ENCODE measurements at places on chromosomes 7 and 10.

DNA sequence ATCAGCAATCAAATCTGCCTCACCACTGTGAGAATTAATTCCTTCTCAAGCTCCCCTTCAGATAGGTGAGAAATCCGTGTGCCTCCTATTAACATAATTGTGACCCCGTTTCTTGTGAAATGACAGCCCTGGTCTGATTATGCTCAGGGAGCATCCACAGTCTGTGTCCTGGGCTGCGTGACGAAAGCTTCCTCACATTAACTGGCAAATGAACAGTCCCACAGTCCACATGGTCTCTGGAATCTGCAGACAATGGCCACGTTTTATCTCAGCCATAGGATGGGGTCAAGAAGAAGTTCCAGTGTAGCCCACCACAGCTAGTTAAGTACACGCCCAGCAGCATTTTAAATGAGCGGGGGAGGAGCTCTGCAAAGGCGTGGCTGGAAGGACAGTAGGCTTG, 229.2 kb downstream of the RPS24 start:
- no peak for DNase-seq

GRCh38 chr10:69362471-69362954, 54.2 kb downstream of the TACR2 start:
- DNase-seq: peak; percentile 50

DNA sequence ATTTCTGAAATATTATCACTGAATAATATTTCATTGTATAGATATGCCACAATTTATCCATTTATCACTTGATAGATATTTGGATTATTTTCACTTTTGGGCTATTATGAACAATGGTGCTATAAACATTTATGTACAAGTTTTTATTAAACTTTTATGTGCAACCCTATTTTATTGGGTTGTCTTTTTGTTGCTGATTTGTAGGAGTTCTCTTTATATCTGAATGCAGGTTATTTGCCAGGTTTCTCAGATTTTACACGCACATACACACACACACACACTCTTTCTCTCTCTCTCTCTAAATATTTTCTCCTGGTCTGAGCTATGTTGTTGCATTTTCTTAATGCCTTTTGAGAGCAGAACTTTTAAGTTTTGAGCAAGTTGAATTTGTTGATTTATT, 36.2 kb downstream of the ADK start:
- no peak for DNase-seq

DNA sequence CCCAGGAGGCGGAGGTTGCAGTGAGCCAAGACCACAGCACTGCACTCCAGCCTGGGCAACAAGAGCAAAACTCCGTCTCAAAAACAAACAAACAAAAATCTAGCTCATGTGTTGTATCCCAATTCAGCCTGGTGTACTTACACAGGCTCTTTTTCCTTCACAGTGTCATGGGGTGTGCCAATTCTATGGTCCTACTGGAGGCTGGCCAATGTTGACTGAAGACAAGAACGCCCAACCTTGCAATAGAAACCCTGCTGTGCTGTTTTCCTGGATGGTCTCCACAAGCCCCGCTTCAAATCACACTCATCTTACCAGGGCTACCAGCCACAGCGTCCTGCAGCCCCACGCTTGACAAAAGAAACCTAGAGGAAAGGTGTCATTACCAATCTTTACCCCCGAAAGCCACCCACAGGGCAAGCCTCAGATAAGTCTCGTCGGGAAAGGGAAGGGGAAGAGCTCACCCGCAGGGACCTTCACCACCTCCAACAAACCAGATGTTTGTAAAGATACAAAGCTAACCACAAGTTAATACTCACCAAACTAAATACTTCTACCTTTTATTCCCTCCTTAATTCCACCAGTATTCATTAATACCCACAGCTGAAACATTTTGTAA, 64.8 kb downstream of the TNS3 start:
- DNase-seq: peak; percentile 68

GRCh38 chr7:123675181-123675473, 19.5 kb downstream of the LMOD2 start:
- DNase-seq: no peak

- DNase-seq: no peak
These were observed 25.8 kb upstream of the ZRANB1 start for GRCh38 chr10:124916098-124916584.

GRCh38 chr10:10826125-10826524, 191.5 kb upstream of the CELF2 start:
- peak; percentile 58 for DNase-seq

- DNase-seq: no peak
These were observed 91.6 kb downstream of the COBL start for GRCh38 chr7:51224811-51225595.

- DNase-seq: no peak
These were observed 66.8 kb upstream of the EXOC4 start for GRCh38 chr7:133186060-133186459.
